ENCODE measurements at places on chromosomes 3 and 15.

- DNase-seq, result no peak
These were observed 3.2 kb downstream of the CHST2 start for GRCh38 chr3:143122608-143123352.

- no peak for DNase-seq
These were observed 5.2 kb downstream of the POLR2H start for GRCh38 chr3:184366619-184367289.

- DNase-seq, result no peak
These were observed 79.8 kb downstream of the RBPMS2 start for GRCh38 chr15:64695561-64695992.

DNA sequence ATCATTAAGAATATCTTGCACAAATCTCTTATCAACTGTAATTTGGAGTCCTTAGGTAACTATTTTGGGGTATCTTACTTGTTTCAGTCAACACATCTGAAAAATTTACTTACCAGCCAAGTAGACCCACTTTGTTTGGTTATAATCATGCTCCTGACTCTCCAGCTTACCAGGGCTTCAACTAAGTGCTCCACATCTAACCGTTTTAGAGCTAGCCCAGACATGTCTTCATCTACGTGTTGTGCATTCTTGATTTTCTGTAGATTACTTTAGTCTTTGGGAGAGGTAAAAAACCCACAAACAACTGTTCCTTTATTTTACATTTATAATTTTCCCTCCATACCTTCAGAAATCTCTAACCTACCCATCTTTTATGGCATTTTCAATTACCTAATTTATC, 17.2 kb downstream of the EAF2 start:
- no peak for DNase-seq

DNA sequence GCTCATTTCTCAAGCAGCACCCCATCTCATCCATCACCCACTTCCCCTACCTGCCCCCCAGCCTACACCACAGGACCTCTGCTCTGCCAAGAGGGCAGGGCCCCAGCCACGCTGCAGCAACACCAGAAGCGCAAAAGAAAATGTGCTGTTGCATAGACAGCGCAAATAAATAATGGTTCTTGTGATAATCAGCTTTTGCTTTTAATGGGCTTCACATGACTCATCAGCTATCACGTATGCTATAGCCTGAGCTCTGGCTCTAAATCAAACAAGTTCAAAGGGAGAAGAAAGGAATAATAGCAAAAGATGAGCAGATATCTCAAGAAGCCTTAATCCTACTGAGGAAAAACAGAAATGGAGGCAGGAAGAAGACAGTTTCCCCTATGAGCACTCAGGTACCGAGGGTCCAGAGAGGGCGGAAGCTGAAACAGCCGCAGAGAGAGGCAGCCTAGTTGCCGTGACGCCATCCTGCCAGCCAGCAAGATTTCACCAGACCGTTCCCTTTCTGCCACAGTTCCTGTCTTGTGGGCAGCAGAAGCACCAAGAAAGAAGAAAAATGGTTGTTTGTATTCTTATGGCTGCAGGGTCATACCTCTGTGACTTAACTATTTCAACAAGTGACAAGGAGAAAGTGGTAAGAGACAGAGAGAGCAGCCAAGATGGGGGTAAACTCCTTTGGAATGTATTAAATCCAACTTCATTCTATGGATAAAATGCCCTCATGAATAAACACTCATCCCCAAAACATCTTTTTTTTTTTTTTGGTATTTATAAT, 22.0 kb downstream of the RAB27A start:
- DNase-seq, result peak; percentile 49

DNA sequence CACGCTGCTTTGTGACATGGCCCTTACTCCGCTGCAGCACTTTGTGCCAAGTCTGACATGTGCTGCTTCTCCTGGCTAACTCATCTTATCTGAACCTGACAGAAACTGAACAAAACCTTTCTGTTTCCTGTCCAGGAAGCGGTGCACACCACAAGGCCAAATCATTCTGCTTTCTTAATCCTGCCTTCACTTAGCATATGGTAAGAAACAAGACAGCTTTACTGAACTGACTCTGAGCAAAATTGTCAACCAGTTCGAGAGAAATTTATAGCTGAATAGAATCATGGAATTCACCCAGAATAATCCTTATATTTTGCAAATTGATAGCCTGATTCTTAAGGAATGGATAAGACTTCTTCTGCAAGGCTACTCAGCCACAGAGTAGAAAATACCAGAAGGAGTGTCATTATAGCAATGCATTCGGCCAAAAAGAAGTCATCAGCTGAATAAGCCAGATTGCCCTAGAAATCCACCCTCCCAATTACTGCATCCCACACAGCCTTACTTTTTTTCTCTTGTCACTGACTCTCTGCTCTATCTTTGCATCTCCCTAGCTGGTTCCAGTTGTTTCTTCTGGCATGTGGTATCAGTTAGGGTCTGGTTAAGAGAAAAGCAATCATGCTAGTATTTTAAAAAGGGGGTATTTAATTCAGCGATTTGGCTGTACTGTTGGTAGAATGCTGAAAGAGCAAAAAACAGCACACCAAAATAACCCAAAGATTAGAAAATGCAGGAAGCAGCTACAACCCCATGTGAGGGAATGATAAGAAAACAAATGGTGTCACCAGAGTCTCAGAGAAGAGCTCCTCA, 41.6 kb upstream of the STRIT1 start:
- DNase-seq, result no peak

GRCh38 chr3:107367353-107367752, 9.9 kb upstream of the CCDC54 start:
- no peak for DNase-seq

GRCh38 chr15:63350178-63350621, 31.4 kb downstream of the CA12 start:
- no peak for DNase-seq

GRCh38 chr3:20773320-20773984, 587.4 kb upstream of the SGO1 start:
- DNase-seq, result no peak

DNA sequence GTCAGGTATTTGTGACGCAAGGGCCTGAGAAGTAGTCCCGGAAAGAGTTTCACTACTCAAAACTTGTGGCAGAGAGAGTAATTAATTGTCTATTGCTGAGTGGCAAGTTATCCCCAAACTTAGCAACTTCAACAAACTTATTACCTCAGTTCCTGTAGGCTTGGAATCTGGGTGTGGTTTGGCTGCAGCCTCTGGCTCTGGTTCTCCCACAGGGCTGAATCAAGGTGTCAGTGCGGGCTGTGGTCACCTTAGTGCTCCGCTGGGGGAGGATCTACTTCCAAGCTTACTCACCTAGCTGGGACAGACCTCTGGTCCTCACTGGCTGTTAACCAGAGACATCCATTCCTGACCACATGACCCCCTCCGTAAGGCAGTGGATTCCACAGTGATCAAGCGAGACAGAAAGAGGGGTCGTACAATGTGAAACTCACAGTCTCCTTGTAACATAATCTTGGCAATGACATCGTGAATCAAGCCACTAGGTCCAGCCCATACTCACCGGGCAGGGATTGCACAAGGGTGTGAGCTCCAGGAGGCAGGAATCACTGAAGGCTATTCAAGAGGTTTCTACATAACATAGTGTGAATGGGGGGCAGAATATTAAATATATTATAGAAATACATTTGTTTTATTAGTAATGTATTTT, 138.3 kb downstream of the RYR3 start:
- no peak for DNase-seq

DNA sequence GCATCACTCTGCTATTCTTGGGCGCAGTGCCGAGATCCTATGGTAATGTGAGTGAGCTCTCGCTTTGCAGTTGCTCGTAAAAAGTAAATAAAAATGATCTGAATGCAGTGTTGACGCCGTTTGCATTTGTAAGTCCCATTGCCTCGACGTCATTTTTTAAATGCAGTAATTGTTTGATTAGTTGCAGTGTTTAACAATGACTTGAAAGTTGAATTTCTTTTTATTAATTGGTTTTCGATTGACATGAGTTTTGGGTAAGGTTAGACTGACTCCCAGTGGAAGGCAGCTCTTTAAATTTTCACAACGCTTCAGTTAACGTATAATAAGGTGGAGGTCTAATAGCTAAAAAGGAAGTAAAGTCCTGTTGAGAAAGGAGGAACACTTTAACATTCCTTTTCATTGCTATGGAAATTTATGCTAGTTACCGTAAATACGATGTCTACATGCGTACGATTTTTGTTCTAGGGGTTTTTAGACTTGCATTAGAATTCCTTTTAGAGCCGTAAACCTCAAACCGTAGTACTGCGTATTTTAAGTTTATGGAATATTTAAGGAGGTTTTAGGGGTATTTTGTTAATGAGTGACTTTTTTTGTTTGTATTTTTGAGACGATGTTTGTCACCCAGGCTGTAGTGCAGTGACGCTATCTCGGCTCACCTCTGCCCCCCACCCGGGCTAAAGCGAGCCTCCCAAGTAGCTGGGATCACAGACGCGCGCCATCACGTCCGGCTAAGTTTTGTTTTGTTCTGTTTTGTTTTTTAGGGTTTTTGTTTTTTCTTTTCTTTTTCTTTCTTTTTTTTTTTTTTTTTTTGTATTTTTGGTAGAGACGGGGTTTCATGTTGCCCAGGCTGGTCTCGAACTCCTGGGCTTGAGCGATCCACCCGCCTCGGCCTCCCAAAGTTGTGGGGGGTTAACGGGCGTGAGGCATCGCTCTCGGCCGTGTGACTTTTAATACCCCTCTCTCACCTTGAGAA, 1.4 kb downstream of the MORF4L1 start:
- no peak for DNase-seq

- DNase-seq, result no peak
These were observed 205.0 kb downstream of the OPA1 start for GRCh38 chr3:193798051-193798450.

- no peak for DNase-seq
These were observed 481 bp downstream of the ADAMTS17 start for GRCh38 chr15:100341239-100341749.

DNA sequence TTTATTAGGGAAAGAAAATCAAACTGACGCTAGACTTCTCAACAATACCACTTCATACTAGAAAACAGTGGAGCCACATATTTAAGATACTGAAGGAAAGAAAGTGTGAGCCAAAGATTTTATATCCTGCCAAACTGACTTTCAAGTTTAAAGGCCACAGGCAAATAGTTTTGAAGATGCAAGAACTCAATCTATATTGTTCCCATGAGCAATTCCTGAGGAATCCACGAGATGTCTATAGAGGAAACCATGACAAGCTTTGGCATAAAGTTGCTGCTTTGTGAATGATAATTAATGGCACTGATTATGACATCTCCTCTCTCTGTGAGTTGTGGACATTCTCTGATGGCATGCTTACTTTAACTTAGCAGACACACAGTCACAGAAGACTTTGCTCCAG, 276.1 kb upstream of the GOLGA6L4 start:
- no peak for DNase-seq

DNA sequence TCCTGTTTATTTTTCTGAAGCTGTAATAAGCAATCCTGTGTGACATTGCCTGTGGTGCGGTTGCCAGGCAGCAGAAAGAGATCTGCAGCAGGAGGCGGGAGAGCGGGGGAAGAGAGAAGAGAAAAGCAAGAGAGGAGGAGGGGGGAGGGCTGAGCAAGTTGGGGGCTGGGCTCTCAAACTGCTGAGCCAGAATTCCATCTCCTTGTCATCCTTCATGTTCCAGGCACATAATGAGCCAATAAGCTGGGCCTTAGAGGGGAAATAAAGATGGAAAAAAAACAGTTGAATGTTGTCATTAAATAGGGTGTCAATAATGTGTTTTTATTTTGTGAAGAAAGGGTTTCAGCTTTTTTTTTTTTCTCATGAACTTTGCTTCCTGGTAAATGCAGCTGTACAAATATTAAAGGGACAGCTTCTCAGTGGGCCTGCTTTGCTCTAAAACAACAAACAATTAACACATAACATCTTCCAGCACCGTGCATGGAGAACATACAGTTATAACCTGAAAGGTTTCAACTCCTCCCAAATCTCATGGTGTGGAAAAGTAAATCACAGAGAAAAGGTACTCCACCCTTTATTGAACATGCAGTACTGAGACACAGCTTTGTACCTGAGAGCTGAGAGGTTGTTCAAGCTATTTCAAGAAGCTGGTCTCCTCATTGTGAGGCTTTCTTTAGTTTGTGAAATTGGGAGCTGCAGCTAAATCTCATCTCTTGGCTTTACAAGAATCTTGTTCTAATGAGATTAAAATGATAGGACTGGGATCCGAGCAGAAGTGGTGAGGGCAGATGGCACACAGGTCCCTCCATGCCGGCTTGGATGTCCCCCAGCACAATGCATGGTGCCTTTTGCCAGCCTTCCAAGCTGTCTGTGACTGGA, 451.1 kb upstream of the KCNMB2 start:
- DNase-seq, result no peak

DNA sequence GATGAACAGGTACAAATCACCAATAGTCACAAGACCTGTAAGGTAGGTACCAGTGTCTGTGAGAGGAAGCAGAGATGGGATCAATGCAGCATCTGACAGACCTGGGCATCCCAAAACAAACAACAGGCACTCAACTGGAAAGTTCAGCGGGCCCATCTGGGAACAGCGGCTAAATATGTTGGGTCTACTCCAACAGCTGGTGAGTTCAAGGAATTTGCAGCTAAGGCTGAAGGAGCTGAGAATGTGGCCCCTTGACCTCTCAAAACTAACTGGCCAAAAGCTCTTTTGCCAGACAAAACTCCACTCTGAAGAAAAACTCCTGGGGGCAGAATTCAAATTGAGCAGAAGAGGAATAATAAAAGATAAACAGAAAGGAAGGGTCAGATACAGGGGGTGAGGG, 24.4 kb downstream of the AVEN start:
- no peak for DNase-seq

DNA sequence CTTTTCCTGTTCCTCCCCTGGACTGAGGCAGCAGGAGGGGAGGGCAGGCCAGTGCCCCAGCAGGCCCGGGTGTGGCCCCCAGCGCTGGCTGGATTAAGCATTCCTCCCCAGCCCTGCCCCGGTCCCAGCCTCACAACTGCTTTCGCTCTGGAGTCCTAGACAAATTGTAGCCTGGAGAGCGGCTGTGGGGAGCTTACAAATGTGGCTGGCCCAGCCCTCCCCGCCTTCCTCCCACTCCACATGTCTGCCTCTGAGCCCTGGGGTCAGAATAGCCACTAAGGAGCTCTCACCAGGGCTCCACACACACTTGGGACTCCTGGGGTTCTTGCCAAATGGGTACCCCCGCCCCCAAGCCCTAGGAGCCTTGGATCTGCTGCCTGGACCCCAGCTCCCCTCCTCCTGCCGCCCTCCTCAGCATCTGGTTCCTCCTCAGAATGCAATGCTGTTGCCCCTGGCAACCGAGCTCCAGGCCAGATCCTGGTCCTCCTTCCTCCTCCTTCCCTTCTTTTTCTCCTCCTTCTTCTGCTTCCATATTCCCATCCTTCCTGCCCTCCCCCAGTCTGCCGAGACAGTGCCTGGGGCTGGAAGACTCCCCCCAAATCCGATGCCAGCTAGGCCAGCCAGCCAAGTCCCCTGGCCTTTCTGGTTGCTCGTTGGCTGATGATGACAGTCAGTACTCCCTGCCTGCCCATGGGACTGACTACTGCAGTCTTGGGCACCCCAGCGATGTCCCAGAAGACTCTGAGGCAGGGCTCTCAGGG, 91.1 kb downstream of the LINGO1 start:
- DNase-seq, result no peak

DNA sequence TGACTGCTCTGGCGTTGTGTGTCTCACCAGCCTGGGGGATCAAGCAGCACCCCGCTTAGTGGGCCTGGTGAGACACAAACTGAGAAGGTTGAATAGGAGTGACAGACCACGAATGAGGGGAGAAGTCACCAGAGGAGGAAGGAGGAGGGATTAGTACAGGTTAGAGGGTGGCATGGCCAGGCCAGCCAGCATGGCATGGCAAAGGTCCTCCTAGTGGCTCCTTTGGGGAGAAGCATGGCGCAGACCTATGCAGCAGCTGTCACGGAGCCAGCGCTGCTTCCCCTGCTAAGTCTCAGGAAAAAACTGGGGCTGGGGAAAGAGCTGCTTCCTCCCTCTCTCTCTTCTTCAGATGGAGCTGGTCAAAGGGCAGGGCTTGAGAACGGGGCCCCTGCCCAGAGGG, 48.6 kb downstream of the ZDHHC3 start:
- no peak for DNase-seq

Data from activated T-helper 1 cell treated with anti-CD3 and anti-CD28 coated beads, Interleukin-2, amount 50 U/mL, for 16 hours (primary cell).